ENCODE measurements at places on chromosomes 6 and 20.

GRCh38 chr20:2208897-2209296 lies 86.9 kb upstream of the TGM3 start:
- no peak for DNase-seq

DNA sequence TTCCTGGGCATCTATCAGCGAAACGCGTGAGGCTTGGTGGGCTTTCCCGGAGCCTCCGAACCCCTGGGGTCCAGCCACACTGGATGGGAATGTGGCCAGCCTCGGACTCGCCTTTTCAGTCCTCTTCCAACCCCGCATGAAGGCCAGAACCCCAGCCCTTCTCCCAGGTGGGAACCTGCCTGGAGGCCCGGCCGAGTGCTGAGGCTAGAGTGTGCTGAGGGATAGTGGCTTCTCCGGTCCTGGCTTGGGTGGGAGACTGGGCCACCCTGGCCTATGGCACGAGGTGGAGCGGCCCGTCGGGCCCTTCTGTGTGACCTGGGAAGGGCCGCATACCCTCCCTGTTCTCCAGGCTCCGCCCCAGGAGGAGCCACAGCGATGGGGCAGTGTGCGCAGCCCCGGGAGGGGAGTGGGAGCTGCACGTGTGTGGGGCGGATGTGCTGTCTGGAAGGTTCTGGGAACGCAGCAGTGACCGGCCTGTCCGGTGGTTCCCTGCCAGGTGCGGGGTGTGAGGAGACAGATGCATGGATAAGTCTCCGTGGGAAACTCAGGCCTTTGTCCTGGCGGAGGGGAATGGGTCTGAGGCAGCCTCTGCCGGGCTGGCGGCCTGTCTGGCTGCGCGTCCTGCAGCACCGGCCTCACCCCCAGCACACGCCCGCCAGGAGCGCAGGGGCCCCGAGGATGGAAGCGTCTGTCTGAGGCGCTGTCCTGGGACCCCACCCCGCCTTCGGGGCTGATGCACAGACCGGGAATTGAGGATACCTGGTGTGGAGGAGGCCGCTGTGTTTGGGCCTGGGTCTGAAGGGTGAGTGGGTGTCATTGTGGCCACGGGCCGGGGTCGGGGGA lies 1.1 kb upstream of the BHLHE23 start:
- no peak for DNase-seq

GRCh38 chr6:69957985-69958559 lies 91.7 kb downstream of the COL19A1 start:
- no peak for DNase-seq

- DNase-seq = no peak
Measured at GRCh38 chr20:17871181-17871580, 97.4 kb downstream of the SNX5 start.

GRCh38 chr6:85675030-85675819 lies 32.5 kb upstream of the SYNCRIP start:
- no peak for DNase-seq

GRCh38 chr6:99467509-99468106 lies 42.5 kb upstream of the PNISR start:
- peak; percentile 56 for DNase-seq

- DNase-seq = no peak
Measured at GRCh38 chr6:126804332-126805064, 314.0 kb upstream of the RSPO3 start.

DNA sequence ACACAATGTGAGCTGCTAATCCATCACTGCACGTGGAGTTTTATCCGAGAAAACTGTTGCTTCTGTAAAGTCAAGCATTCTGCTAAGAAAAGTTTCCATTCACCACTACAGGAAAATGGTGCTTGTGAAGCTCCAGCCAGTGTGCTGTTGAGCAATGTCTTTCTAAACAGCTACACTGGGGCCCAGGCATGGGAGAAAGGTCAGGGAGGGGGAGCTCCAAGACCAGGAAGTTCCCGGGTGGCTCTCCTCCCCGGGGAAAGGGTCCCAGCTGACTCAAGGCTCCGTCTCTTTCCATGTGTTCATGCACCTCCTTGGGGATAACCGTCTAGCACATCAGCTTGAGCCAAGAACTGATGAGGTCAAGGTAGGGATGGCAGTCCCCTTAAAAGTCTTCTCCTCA lies 20.5 kb downstream of the RPP40 start:
- DNase-seq = no peak

DNA sequence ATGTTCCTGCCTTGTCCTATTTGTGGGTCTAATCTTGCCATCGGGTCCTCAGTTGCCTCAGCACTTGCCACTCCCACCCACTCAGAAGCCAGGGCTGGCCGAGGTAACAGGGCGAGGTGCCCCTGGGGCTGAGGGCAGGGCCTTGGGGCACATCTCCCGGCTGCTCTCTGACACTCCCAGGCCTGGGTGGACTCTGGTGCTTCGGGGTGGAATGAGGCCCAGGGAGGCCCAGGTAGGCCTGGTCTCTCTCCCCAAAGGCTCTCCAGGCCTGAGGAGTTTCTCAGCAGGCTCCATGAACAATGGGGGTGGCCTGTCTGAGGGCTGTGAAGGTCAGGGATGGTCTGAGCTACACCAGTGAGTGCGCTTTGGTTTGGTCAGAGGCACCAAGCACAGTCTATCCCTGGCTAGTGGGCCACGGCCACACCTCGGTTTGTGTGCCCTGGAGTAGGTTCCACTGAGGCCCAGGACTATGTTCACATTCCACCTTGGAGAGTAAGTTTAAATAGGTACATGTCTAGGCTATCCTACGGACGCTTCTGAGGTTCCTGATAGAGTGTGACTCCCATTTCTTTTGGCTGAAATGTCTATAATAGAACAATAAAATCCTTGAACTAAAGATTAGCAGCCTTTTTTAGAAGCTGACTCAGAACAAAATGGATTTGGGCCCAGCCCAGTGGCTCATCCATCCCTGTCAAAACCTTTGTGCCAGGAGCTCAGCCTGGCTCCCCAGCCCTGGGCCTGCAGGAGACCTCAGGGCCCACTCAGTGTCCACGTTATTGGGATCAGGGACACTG lies 78.8 kb downstream of the SLC24A3 start:
- DNase-seq = no peak

DNA sequence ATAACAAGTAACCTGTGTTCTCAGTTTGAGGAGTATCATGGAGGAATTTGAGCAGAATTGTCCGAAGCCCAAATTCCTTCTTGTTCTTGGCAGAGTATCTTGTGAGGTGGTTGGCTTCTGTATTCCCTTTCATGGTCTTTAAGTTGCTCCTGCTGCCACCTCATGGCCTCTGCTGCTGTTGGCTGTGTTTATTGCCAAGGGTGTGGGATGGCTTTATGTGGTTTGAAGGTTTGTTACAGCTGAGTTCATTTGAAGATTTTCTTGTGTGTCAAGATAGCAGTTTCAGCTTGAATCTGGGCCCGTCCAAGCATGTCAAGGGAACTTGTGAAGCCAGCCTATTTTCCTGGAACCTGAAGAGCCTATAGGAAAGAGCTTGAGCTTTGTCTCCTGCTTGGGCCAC lies 20.2 kb upstream of the TTK start:
- no peak for DNase-seq

DNA sequence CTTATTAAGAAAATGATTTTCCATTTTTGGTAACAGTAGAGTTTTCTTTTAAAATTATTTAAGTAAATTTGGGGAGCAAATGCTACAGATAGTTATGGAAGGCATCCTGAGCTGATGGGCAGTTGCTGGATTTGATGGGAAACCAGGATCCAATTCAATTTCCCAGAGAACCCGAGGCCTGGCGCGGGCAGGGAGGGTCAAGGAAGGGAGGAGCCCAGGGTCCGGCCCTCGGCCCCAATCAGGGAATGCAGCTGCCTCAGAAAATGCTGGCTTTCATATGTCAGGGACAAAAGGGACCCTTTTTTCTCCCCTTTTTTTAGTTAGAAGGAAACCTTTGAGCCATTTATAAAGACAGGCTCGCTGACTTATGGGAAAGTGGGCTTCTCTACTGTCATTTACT lies 42.1 kb downstream of the CTCFL start:
- no peak for DNase-seq
